Activated T-helper 17 cell treated with anti-CD3 and anti-CD28 coated beads, Interleukin-2, amount 50 U/mL, for 72 hours (primary cell): ENCODE measurements at places on chromosomes 7 and 10.
A peak's percentile ranks its signal among the peaks of the same experiment; 100 is the strongest.

DNA sequence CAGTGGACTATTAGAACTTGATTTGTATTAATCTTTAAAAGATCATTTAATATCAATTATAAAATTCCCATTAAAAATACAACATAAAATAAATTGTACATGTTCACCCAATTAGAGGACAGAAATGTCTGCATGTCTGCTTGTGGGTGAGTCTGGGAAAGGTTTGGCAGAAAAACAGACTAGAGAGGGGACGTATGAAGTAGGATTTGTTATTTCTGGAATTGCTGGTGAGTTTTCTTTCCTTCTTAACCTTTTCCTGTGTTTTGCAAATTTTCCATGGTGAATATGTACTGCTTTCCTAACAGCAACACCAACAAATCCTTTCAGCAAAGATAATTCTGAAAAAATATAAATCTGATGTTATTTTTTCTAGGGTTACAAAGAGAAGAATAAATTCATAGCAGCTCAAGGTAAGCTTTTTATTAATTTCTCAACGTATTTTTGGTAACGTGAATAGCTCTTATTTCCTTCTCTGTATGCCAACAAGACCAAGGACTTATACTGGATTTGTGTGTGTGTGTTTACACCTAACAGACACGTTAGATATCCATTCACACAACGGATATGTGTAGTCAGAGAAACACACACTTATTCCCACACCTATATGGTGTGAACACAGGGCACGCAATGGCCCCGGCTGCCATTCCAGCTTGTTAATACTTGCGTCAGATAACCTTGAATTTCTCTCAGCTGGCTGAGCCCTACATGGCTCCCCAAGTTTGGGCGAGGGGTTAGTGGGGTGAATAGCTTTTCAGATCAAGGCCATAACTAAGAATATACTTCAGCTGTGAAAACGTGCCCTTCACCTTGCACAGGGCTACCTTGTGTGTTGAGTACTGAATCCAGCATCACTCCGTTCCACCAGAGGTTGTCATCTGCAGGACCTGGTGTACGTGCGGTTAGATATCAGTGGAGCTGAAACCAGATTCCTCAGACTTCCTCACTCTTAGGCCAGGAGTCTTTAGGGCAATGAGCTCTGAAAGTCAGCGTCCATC, 64.6 kb downstream of the MKI67 start:
- no peak for ATAC-seq

- ATAC-seq: no peak
These were observed 298.6 kb downstream of the PRPF18 start for GRCh38 chr10:13885238-13885990.

- ATAC-seq: no peak
These were observed 48.7 kb downstream of the NAMPT start for GRCh38 chr7:106236065-106236464.

- ATAC-seq: no peak
These were observed 27.6 kb upstream of the PRPF18 start for GRCh38 chr10:13559124-13559700.

GRCh38 chr7:12805518-12805928, 118.1 kb downstream of the ARL4A start:
- ATAC-seq: no peak

- ATAC-seq: no peak
These were observed 25.1 kb downstream of the GALNT11 start for GRCh38 chr7:152050547-152050971.

- no peak for ATAC-seq
These were observed 230.6 kb upstream of the ZMIZ1 start for GRCh38 chr10:78838141-78838657.

DNA sequence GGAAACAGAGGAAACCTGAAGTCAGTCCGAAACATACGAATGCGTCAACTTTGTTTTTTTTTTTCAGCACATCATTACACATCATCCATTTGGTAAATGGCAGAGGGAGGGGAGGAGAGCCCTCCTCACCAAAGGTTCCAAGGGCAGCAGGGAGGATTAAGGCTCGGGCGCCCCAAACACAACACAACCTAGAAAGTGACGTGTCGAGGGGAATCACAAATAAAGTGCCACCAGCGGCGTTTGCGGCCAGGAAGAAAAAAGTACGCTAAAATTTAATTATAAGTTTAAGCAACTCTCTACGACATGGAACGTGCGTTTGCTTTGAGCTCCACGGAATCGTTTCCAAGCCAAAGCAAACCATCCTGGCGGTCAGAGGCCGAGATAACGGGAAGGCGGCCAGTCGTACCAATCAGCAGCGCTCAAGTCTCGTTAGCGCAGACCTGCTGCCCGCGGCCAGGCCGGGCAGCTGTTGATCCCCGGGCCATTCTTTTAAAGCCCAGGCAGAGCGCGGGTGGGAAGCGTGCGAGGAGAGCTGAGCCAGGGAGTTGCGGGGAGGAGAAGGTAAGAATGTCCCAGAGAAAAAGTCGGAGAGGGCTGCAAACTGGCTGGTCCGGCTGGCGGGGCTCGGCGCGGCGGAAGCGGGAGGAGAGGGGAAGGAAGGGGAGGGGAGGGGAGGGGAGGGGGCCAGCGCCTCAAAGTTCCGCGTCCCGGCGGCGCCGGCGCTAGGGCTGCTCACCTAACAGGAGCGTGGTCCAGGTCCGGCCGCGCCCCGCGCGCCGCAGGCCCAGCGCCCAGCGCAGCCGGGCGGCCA, 719 bp downstream of the DPY19L1 start:
- ATAC-seq: peak; percentile 15

DNA sequence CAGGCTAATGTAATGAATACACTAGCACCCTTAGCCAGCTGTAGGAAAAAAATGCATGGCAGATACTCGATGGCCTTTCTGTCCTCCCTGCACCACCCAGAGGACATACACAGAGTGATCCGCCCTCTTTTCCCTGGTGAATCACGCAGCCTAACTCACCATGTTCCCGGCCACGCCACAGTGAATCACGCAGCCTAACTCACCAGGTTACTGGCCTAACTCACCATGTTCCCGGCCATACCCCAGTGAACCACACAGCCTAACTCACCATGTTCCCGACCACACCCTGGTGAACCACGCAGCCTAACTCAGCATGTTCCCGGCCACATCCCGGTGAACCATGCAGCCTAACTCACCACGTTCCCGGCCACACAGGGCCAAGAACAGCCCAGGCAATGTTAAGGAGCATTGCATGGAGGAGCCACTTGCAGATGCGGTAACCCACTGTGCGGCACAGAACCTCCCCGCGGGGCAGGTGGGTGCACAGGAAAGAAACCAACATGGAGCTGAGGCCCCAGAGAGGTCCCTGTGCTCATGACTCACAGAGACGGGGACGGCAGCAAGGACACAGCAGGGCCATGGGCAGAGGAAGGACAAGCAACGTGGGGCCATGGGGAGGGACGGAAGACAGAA, 508.5 kb downstream of the DNAJB6 start:
- ATAC-seq: peak; percentile 32

DNA sequence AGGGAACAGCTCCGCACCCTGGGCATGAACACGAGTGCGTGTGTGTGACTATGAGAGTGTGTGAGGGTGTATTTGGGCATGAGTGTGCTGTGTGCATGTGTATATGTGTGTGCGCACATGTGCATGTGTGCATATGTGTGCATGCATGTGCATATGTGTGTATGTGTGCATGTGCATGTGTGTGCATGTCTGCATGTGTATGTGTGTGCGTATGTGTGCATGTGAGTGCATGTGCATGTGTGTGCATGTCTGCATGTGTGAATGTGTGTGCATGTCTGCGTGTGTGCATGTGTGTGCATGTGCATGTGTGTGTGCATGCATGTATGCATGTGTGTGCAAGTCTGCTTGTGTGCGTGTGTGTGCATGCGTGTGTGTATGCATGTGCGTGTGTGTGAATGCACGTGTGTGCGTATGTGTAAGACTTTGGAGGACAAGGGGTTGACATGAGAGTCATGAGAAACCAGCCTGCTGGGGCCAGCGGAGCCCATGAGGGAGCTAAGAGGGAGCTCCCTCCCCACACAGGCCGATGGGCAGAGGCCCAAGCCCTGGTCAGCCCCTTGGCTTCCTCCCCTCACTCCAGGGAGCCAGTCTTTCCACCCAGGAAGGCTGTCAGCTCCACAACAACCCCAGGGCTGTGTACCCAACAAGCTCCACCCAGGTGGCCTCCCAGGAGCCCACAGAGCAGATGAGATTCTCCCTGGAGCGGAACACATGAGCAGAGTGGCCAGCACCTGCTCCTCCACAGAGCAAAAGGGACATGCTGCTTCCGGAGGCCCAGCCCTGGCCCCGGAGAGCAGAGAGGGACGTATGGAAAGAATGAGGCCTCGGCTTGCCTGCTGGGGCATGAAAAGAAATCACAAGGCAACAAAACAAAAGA, 142.5 kb upstream of the PPP2R2D start:
- ATAC-seq: no peak
